ENCODE measurements at places on chromosomes 5 and 9. TPM values are rescaled to one million over a fixed set of nuclear protein-coding genes. Genes with fewer than 3 reads are reported as not detected.

- no peak for DNase-seq
Measured at GRCh38 chr9:4714266-4715016, 26.6 kb downstream of the AK3 start.

DNA sequence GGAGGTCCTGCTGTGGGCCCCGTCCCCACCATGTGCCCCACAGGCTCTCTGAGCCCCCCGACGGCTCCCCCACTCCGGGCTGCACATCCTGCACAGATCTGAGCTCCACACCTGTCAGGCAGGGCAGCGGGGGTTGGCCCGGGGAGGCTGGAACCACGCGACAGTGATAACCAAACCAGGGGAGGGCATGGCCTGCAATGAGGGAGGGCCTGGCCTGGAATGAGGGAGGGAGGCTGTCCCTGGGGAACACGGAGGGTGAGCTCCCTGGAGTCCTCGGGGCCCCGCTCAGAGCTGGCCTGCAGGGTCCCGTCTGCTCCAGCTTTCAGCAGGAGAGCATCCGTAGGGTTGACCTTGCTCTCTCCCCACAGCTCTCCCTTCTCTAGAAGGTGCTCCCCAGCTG lies 30.5 kb downstream of the SLC9A3 start:
- no peak for DNase-seq

DNA sequence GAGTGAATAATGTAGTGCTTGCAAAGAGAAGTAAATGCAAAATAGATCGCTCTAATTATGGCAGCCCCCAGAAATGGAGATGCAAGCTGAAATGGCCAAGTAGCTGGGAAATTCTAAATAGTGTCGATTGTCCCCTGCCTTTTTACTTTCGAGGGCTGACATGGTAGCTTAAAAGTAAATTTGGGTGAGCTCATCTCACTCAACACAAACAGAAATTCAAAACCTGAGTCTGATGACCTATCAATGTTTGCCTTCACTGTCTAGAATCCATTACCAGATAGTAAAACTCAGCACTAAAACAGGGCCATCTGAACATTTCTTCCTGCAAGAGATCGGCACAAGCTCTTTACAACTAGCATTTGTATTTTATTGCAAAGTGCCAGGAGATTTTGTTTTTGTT lies 7.0 kb upstream of the LHX2 start:
- DNase-seq: no peak

GRCh38 chr9:123536455-123536868 lies 180.5 kb downstream of the CRB2 start:
- DNase-seq: no peak

DNA sequence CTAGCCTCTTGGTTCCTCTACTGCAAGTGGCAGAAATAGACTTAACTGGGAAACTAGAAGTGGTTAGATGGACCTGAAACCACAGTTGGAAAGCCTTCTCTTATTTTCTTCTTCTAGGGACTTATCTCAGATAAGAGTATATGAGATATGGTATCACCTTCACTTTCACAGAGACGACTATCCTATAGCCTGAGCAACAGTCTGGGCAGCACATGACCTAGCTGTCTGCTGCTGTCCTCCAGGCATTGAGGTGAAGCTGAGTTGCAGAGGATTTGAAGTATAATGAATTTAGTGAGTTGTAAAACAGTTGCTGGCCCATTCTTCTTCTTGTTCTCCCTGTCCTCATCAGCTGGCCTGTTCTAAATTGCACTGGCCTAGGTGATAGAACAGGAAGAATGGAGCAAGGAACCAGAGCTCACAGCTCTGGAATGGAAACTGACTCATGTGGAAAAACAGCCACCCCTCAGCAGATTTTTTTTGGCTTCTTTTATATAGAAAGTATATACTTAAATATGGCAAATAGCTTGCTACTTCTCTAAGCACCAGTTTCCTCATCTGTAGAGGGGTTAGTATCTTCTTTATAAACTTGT lies 27.8 kb downstream of the RECK start:
- no peak for DNase-seq

GRCh38 chr9:35978792-35979191 lies 20.8 kb upstream of the OR2S2 start:
- DNase-seq: no peak

GRCh38 chr9:5614192-5614591 lies 14.7 kb upstream of the RIC1 start:
- DNase-seq: no peak

DNA sequence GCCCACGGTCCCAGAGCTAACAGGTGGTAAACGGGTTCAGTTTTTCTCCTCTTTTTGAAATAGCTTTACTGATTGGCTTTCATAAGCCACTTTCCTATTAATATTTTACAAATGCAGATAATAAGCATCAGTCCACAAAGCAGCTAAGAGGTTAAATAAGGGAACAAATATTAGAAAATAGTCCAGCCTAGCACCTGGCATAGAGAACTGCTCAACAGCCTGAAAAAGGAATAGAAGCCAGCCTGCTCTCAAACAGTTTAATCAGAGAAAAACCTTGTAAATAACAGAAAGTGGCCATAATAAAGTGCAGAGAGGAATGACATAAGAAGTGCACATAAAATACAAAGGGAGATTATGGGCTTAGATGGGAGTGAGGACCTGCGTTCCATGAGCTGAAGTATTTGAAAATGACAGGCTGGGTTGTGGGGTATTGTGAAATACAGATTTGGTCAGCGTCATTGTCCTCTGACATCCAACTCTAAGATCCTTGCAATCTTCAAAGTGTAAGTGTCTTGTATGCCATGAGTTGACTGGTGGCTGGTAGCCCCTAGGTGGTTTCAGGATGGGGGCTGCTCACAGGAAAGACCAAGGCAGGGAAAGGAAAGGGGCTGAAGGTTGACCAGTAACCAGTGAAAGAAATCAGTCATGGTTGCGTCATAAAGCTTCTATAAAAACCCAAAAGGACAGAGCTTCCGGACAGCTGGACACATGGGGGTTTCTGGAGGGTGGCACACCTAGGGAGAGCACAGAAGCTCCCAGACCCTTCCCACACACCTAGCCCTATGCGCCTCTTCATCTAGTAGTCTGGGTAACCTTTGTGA lies 32.4 kb downstream of the MYO10 start:
- no peak for DNase-seq

GRCh38 chr9:38082446-38083287 lies 13.6 kb upstream of the SHB start:
- no peak for DNase-seq

GRCh38 chr9:9620736-9621135 lies 992.1 kb downstream of the PTPRD start:
- DNase-seq: no peak

DNA sequence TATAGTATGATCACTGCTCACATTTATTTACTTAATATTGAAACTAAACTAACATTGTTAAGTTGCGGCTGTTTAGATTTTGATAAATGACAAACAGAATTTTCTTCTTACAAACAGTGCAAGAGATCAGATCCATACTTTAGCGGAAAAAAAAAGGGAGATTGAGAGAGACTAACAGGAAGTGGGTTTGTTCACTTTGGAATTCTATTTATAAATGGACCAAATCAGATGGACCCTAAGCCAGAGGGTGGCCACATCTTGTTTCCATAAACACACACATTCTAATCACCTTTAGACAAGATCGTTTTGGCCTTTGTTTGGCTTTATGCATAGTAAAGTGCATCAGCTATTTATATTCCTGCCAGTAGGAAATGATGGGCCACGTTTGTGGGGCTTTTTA lies 381.4 kb upstream of the CD180 start:
- DNase-seq: no peak

- DNase-seq: no peak
Measured at GRCh38 chr5:85533341-85534047, 1084.2 kb upstream of the COX7C start.

GRCh38 chr9:113299800-113300292 lies 3.3 kb downstream of the RNF183 start:
- no peak for DNase-seq

DNA sequence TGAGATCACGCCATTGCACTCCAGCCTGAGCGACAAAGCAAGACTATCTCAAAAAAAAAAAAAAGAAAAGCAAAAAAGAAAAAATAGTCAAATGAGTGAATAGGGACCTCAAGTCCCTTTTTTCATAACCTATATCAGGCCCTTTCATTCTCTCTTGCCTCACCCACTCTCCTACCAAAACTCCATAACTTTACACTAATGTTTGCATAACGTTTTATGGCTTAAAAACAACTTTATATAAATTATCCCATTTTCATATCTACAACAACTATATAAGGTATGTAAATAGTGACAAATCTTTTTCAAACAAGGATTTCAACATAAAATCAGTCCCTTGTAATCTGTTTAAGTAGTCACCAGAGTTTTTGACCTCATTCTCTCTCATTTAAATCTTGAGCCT lies 56.9 kb upstream of the PIP5K1B start:
- no peak for DNase-seq

DNA sequence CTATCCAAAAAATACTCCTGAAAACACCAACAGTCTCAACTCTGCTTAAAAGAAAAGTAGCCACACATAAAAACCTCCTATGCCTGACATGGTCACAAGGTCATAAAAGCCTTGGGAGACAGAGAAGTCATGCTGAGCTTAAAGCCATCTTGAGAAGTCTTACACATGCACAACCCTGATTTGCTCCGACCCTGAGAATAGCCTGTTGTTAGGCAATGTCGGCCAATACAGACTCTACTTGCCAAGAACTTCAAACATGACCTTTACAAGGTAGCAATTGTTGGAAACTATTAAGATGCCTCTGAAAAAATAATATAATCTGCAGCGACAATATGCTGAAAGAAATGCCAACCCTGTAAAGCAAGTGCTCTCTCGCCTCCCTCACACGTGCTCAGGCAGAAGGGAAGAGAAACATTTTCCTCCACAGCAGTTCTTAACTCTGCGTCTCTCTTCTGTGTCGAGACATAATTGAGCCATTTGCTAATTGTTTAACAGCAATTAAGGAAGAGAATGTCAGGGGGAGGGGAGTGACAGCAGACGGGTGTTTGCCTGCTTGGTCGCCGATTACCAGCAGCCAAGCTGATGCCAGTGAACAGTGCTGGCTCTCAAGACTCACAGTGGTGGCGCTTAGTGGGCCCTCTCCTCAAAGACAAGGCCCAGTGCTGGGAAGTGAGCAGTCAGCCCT lies 393.6 kb downstream of the SPOCK1 start:
- no peak for DNase-seq

GRCh38 chr5:42547141-42547540 lies 123.9 kb downstream of the GHR start:
- no peak for DNase-seq

- no peak for DNase-seq
Measured at GRCh38 chr5:134122530-134122929, 8.0 kb downstream of the TCF7 start.

- DNase-seq: no peak
Measured at GRCh38 chr9:4207881-4208615, 91.8 kb downstream of the GLIS3 start.

DNA sequence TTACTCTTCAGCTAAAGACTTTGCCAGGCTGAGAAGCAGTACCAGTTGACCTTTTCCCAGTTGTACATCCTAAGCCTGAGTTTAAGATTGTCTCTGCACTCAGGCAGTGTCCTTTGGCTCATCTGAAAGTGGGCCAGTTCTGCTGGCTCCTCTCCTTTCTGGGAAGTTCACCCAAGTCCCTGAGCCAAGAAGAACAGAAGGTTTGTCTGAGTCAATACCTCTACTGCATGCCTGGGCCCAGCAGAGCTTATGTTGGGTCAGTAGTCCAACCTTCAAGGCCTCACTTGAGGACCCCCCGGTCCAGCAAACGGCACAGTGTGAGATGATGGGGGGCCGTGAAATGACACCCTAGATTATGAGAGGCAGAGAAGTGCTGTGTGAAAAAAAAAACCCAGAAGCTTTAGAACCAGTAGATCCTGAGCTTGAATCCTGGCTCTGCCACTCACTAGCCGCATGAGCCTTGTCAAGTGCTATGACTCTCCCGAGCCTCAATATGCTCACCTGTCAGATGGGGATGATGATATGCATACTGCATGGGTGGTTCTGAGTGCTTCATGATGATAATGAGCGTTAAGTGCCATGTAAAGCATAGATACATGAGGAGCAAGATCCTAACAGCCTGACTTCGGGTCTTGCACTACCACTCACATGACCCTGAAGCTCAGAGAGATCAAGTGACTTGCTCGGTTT lies 156.0 kb downstream of the MACROH2A1 start:
- no peak for DNase-seq

PCDHGC4 gene
- total RNA-seq: not detected

CCDC171 gene
- 2.4 TPM for total RNA-seq

FIBCD1 gene
- total RNA-seq: not detected

IGFBPL1 gene
- total RNA-seq: not detected

GBGT1 gene
- 2.9 TPM for total RNA-seq

GRM6 gene
- total RNA-seq: not detected
